ENCODE measurements at places on chromosomes 2 and 18. TPM values are rescaled to one million over a fixed set of nuclear protein-coding genes. Genes with fewer than 3 reads are reported as not detected.

CCDC141 gene
- not detected for total RNA-seq

SCN9A gene
- 0.68 TPM for total RNA-seq

SLC11A1 gene
- total RNA-seq: not detected

ALK gene
- not detected for total RNA-seq

SCTR gene
- not detected for total RNA-seq

EIF4E2 gene
- 47.5 TPM for total RNA-seq

GTF2A1L gene
- total RNA-seq: 0.24 TPM

CHRND gene
- total RNA-seq: not detected

ARL5A gene
- total RNA-seq: 36.4 TPM

SAG gene
- total RNA-seq: not detected
